ENCODE measurements at places on chromosomes 16 and 17.

GRCh38 chr16:85331688-85332087 lies 219.4 kb upstream of the CIBAR2 start:
- no peak for DNase-seq

DNA sequence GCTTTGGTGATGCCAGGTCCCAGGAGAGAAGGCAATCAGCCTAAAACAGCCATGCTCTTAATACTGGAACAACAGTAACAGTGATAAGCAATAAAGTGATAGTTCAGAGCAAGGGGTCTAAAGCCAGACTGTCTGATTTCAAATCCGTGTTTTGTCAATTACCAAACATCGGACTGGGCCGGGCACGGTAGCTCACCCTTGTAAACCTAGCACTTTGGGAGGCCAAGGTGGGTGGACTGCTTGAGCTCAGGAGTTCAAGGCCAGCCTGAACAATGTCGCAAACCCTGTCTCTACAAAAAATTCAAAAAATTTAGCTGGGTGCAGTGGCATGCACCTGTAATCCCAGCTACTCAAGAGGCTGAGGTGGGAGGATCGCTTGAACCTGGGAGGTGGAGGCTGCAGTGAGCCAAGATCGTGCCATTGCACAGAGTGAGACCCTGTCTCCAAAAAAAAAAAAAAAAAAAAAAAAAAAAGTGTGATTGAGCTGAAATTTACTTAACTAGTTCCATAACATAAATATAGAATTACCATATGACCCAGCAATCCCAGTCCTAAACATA lies 5.1 kb downstream of the COPRS start:
- DNase-seq = no peak

- DNase-seq = no peak
Measured at GRCh38 chr17:36094746-36095145, 4.8 kb upstream of the CCL3 start.

GRCh38 chr16:11868412-11868980 lies 17.2 kb upstream of the RSL1D1 start:
- DNase-seq = no peak

- DNase-seq = no peak
Measured at GRCh38 chr16:4656221-4656620, 31.6 kb downstream of the MGRN1 start.

- no peak for DNase-seq
Measured at GRCh38 chr17:17320911-17321220, 17.7 kb downstream of the NT5M start.

DNA sequence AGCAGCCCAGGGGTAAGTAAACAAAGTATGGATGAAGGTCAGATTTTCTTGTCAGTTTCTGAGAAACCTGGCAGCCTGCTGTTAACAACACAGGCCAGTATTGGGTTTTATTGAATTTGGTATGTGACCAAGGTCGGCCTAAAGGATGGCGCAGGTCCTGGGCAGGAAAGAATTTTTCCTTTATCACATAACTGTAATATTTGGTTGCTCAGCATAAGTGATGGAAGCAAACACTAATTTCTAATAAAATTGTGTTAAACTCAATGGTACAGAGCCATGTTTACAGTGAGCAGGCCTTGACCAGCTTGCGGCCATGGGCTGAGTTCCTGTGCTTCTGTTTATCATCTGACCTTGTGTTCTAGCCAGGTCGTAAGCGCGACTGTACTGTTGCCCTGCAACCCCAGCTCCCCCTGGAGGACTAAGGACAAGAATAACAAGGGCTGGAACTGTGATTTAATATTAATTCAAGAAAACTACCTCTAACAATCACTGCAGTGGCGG lies 10.5 kb downstream of the POLDIP2 start:
- DNase-seq = no peak

GRCh38 chr17:32727681-32728080 lies 149.2 kb downstream of the MYO1D start:
- DNase-seq = no peak

DNA sequence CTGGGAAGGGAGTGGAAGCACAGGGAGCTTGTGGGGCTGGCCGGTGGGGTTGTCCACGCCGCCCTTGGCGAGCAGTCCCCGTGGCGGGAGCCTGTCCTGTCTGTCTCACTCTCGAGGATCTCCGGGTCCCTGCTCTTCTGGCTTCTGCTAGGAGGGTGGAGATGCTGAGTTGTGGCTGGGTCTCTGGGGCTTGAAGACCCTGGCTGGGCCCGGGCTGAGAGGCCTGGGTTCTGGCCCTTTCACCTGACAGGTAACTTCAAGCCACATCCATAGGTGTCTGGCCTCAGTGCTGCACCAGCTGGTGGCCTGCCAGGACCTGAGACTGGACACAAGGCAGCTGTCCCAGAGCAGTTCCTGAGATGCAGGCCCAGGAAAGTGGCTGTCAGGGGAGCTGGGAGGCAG lies 46.7 kb downstream of the PRMT7 start:
- DNase-seq = no peak

DNA sequence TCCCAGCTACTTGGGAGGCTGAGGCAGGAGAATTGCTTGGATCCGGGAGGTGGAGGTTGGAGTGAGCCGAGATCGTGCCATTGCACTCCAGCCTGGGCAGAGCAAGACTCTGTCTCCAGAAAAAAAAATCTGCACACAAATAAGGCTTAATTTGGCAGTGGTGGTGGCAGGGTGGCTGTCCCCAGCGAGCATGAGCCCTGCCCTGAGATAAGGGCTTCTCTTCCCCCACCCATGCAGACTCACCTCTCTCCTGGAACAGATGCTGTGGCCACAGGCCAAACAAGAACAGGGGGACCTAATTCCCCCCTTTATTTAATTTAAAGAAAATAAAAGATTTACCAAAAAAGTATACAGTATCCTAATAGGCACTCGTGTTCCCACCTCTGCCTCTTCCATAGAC lies 157.2 kb downstream of the RAB11FIP4 start:
- no peak for DNase-seq

GRCh38 chr17:60147553-60148223 lies 2.1 kb upstream of the CA4 start:
- DNase-seq = no peak

DNA sequence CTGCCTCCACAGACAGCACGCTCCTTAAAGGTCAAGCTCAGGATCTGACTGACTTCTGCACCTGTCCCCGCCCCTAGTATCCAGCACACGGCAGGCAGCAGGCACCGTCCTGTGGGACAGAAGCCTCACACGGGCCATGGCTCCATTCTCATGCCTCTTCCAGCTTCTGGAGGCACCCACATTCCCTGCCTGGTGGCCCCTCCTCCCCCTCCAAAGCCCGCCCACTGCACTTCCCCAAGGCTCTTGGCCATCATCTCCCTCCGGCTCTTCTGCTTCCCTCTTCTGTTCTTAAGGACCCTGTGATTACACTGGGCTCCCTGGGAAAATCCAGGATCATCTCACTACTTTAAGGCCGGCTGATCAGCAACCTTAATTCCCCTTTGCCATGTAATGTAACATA lies 3.5 kb downstream of the CANT1 start:
- no peak for DNase-seq

GRCh38 chr16:20401066-20401465 lies 3.5 kb downstream of the PDILT start:
- DNase-seq = no peak

- DNase-seq = no peak
Measured at GRCh38 chr17:81404558-81405165, 9.4 kb downstream of the BAHCC1 start.

GRCh38 chr17:82696916-82697807 lies 1.3 kb downstream of the RAB40B start:
- peak; percentile 31 for DNase-seq

DNA sequence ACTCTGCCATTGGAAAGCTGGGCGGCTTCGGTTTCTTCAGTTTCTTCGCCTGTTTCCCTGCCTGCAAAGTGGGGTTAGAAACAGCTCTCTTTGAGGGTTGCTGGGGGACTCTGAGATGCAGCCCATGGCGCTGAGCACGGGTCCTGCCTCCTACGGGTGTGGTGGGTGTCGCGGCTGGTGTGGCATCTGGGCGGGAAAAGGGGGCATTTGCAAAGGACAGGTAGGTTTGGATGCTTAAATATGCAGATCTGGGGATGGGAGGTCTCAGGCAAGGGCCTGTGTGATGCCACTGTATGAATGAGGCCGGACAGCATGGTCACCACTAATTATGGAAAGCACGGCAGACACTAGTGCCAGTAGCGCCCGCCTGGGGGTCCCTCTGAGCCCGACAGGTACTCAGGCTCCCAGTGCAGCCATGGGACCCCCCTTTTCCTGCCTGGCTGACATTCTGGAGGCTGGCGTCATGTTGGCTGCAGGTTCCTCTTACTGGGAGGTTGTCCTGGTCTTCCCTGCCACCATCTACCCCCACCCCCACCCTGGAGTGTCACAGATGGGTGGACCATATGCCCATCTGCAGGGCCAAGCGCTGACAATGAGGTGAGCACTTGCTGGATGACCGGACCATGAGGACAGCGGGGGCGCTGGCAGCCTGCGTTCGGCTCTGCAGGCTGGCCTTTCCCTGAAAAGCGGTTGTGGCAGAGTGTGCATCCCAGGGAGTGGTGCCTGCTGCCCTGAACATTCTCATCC lies 237.7 kb downstream of the SEC14L1 start:
- no peak for DNase-seq

- DNase-seq = no peak
Measured at GRCh38 chr17:79960788-79961522, 74.7 kb downstream of the TBC1D16 start.

DNA sequence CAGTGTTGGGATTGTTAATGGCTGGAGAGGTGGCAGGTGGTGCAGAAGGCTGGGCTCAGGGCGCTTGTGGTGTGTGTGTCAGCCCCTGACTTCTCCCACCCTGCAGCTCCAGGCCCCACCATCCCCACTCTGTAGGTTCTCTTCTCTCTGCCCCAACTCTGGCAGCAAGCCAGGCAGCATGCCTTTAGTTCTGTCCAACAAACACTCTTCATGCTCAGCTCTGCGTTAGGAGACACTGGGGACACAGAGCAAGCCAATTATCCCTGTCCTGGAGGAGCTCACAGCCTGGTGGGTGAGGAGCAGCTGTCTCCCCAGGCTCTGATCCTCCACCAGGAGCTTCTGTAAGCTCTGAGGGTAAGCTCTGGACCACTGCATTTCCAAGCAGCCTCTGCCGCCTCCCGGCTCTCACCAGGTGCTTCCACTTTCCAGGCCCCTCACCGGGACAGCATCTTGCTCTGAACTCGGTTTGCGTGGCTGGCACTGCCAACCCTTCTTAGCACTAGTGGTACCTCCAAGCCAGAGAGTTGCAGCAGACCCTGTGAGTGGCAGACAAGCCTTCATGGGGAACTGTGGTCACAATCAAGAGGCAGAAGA lies 34.3 kb upstream of the WSCD1 start:
- DNase-seq = no peak

GRCh38 chr16:86725401-86725800 lies 147.1 kb downstream of the FOXL1 start:
- no peak for DNase-seq

DNA sequence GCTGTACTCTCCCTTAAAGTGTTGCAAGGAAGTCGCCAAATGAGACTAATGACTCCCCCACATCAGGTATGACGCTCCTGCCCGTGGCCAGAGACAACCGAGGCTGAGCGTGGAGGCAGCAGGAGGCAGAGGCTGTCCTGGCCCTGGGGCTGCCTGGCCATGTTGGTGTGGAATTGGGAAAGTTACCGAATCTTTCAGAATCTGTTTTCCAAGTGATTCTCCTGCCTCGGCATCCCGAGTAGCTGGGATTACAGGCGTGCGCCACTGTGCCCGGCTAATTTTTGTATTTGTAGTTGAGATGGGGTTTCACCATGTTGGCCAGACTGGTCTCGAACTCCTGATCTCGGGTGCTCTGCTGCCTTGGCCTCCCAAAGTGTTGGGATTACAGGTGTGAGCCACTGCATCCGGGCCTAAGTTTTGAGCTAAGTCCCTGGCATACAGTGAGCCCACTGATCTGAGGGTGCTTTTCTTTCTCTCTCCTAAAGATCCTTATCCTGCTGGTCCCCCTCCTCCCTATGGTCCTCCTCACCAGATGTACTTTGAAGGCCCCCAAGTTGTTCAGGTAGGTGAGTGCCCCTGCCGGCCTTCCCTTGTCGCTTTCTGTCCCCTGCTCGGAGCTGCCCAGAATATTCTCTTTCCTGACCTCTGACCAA lies 700 bp downstream of the LITAFD start:
- no peak for DNase-seq
